Left hindlimb (tissue), 1 donor: ENCODE measurements at places on chromosomes 7 and 10.

GRCh38 chr7:13069841-13070240 is 382.4 kb downstream of the ARL4A start:
- DNase-seq: no peak

DNA sequence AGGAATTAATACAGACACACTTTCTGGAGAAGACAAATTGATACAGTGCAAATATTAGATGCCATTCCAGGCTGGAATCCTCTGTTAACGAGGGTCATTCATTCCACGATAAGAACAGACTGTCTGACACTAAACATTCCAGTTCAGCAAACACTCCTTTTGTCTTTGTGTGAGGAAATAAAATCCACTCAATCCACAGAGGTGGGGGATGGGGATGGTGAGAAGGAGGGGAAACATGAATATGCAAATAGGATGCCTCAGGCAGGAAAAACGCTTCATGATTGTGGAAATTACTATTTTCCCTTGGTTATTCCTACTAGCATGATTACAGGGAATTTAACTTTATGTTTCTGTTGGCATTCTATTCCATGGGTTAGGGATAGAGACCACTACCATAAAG is 196.9 kb upstream of the CDCA7L start:
- no peak for DNase-seq

- no peak for DNase-seq
Measured at GRCh38 chr7:129443612-129444011, 9.4 kb downstream of the STRIP2 start.

DNA sequence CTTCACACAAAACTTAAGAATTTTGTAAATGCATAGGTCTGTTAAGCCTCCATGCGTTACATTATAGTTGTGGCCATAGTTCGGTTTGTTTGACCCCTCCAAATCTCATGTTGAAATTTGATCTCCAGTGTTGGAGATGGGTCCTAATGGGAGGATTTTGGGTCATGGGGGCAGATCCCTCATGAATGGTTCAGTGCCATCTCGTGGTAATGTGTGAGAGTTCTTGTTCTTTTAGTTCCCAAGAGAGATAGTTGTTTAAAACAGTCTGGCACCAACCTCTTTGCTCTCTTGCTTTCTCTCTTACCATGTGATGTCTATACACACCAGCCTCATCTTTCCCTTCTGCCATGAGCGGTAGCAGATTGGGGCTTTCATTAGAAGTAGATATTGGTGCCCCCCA is 264.3 kb downstream of the TCF7L2 start:
- no peak for DNase-seq

DNA sequence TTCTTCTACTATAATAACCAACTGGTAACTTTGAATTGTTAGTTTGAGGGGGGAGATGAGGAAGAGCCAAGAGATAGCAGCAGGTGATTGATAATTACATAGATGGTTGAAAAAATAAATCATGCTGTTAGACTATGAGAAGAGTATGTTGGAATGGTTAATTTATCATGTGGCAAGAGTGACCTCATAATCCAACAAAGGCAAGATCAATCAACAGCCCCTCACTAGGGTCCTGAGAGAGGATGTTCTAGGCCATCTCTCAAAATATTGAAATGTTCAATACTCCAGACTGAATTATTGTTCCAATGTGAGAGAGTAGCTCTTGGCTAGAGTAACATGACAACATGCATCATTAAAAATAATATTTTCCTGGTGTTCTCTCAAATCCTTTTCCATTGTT is 67.9 kb downstream of the ADD3 start:
- no peak for DNase-seq
